CD4-positive, alpha-beta T cell treated with Interleukin-6 for 4 hours (primary cell): ENCODE measurements at places on chromosomes 6 and 20.

GRCh38 chr6:79706527-79706926 lies 75.4 kb downstream of the SH3BGRL2 start:
- DNase-seq: no peak

GRCh38 chr6:1263039-1263849 lies 48.7 kb upstream of the FOXQ1 start:
- DNase-seq: no peak

DNA sequence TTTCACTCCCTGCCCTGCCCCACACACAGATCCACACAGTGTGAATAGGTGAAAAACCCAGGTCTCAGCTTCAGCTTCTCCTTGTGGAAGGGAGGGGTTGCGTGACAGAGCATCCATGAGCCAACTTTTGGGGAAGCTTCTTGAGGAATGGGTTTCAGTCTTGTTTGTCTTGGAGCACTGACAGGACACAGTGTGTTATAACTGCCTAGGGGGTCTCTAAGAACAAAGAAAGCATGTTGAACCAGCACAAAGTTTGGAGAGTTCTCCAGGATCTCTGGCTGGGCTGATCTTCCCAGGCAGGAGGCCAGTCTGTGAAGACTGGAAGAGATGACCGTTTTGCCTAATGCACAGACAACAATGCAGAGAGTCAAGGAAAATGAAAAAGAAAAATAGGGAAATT lies 164.5 kb downstream of the COL12A1 start:
- no peak for DNase-seq

- DNase-seq: no peak
Observed at GRCh38 chr6:4873928-4874327, 97.7 kb downstream of the CDYL start.

- no peak for DNase-seq
Observed at GRCh38 chr6:104644848-104645247, 214.9 kb downstream of the HACE1 start.

GRCh38 chr20:7348253-7348652 lies 580.8 kb downstream of the BMP2 start:
- DNase-seq: no peak

- DNase-seq: no peak
Observed at GRCh38 chr20:9515741-9516233, 1.4 kb downstream of the LAMP5 start.

GRCh38 chr6:43107344-43108062 lies 31.4 kb downstream of the PTK7 start:
- no peak for DNase-seq

GRCh38 chr20:16599257-16599656 lies 26.0 kb upstream of the KIF16B start:
- no peak for DNase-seq

DNA sequence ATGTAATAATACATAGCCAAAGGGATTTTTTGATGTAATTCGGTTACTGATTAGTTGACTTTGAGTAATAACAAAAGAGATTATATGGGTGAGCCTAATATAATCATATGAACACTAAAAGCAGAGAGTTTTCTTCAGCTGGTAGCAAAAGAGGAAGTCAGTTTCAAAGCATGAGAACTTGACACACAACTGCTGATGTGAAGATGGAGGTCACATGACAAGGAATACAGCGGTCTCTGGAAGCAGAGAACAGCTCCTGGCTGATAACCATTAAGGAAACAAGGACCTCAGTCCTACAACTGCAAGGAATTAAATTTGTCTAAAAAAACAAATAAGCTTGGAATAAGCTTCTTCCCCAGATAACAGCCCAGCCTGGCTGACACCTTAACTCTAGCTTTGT lies 154.5 kb upstream of the PRND start:
- no peak for DNase-seq

- DNase-seq: no peak
Observed at GRCh38 chr20:34850969-34851368, 21.7 kb downstream of the GGT7 start.

- DNase-seq: no peak
Observed at GRCh38 chr20:60254901-60255411, 296.7 kb downstream of the CDH26 start.

DNA sequence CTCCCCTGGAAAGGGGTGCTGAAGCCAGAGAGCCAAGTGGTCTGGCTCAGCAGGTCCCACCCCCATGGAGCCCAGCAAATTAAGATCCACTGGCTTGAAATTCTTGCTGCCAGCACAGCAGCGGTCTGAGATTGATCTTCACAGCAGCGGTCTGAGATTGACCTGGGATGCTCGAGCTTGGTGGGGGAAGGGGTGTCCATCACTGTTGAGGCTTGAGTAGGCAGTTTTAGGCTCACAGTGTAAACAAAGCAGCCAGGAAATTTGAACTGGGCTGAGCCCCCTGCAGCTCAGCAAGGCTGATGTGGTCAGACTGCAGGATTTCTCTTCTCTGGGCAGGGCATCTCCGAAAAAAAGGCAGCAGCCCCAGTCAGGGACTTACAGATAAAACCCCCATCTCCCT lies 41.3 kb upstream of the B3GAT2 start:
- no peak for DNase-seq

DNA sequence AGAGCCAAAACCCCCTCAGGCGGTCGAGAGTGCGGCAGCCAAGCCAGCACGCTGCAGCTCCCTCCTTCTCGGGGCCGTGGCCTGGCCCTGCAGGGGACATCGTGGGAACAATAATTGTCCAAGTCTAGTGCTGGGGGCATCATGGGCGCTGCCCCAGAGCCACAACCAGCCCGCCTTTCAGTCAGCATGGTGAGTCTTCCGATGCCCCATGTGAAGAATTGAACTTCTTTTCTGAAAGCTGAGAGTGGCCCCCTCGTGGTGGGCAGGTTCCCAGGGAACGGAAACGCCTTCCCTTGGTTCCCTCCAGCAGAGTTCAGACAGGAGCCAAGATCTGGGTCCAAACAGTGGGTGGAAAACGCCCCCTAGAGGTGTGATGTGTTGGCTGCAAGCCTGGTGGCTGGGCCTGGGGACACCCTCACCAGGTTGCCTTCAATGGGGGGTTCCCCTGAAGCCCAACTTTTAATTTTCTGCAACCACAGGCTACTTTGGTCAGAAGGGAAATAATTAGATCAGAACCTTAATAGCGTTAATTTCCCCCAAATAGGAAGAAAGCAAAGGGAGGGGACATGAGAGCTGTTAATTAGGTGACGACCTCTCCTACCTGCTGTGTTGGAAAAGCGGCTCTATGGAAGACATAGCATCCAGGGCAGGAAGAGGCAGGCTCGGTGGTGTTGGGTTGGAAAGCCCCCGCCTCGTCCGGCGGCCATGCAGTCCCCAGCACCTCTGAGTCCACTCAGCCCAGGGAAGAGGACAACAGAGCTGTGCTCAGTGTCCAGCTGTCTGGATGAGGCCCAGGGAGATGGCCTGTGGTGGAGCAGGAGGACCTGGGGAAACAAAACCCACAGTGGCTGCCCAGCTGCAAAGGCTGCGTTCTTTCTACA lies 4.7 kb upstream of the MRGBP start:
- DNase-seq: peak; percentile 82

GRCh38 chr6:57242505-57242904 lies 20.4 kb upstream of the RAB23 start:
- no peak for DNase-seq

DNA sequence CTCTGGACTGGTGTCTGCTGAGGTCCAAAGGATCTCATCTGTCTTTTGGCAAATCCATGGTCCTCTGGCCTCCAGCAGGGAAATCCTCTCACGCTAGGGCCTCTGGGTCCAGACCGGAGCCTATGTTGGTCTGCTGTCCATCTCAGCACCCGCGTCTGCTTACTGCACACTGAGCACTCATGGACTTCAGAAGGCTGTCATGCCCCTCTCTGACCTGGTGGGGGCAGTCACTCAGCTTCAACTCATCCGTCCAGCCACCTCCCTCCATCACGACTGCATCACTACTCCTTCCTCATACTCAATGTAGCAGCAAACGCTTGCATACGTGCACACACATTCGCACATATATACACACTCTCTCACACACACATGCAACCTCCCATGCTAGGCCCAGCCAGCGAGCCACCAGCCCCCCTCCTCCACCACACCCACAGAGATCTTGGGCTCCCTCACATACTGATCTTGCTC lies 33.3 kb downstream of the GABRR2 start:
- DNase-seq: peak; percentile 29
